NB4 (cell line): ENCODE measurements at places on chromosomes 4 and X.

GRCh38 chr4:15161439-15161838 is 159.2 kb downstream of the CPEB2 start:
- no peak for DNase-seq

GRCh38 chr4:88793475-88793874 is 95.8 kb upstream of the NAP1L5 start:
- DNase-seq, result no peak

DNA sequence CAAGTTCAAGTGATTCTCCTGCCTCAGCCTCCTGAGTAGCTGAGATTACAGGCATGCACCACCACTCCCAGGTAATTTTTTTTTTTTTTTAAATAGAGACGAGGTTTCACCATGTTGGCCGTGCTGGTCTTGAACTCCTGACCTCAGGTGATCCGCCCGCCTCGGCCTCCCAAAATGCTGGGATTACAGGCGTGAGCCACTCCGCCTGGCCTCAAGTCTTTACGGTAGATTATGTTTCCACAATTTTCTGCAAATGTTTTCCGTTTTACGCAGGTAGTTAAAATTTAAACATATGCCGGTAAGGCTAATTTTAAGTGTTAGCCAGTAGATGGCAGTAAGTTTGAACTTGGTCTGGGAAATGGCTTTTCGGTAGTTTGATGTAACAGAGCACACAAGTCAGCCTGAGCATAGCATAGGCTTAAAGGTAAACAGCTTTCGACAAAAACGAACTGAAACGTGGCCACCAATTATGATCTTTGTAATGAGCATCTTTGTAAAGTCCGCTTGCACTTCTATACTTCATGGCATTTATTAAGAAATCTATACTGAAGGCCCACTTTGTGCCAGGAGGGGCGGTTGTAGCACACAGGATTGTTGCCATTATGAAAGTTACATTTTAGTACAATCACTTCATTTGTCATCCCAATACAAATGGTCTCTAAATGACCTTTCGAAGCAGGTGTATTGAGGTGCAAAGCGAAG is 31.1 kb downstream of the CCKAR start:
- peak; percentile 77 for DNase-seq

DNA sequence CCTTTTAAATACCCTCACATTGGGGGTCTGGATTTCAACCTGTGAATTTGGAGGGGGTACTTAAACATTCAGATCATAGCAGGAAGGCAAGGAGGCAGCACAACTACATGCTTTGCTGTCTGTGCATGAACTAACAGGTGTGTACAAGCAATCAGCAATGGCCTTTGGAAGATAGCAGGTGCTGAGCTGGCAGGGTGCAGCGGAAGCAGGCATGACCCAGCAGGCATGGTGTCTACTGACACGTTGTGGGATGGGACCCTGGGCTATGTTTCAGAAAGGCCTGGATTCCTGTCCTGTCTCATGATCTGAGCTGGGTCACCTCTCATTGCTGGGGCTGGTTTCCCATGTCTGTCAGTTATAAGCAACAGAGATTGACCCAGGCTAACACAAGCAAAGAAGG is 13.9 kb downstream of the PPP2R2C start:
- DNase-seq, result no peak

GRCh38 chr4:36024901-36025660 is 219.2 kb downstream of the ARAP2 start:
- DNase-seq, result no peak

DNA sequence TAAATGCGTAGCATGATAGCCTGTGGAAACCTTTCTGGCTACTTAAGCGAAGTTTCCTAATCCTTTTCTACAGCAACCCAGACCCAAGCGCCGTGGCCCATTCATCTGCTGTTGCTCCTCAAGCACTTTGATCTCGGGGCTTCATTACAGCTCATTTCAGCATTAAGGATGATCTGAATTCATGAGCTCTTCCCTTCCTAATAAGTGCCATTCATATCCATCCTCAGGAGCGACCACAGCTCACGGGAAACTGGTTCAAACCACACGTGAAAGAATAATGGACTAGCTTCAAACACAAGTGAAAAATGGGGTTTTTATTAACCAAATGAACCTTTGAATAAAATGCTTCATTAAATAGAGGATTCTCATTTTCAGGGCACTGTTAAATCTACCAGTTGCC is 202.6 kb upstream of the LEF1 start:
- DNase-seq, result no peak

- no peak for DNase-seq
Measured at GRCh38 chrX:108740299-108740774, 4.0 kb upstream of the IRS4 start.

DNA sequence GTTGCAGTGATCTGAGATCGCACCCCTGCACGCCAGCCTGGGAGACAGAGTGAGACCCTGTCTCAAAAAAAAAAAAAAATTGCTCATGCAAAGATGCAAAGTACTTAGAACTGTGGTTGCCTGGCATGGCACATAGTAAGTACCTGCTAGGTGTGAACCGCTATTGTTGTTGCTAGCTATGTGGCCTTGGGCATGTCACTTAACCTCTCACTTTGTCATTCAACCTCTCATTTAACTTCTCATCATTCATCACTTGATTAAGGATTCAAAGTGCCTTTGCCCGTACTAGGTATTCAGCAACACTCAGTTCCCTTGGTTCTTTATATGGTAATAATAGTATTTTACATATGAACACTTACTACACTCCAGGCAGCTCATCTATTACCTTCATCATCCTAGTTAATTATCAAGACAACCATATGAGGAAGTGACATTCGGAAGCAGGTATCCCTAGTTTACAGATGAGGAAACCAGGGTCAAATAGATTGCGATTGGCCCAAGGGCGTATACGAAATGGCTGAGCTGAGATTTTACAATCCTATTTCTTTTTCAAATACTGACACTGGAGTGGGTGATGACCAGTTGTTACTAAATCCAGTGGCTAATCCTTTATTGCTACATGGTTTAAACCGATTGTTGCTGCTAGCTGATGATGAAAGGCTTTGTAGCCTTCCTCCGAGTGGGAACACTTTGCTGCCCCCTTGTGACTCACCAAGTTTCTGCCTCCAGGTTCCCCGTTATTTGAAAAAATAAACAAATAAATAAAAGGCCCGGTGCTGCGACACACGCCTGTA is 28.8 kb upstream of the SOWAHD start:
- peak; percentile 83 for DNase-seq

- DNase-seq, result no peak
Measured at GRCh38 chr4:16807355-16807754, 91.1 kb downstream of the LDB2 start.

GRCh38 chr4:24858550-24858949 is 54.3 kb downstream of the CCDC149 start:
- no peak for DNase-seq
